Stimulated activated CD8-positive, alpha-beta memory T cell treated with anti-CD3 and anti-CD28 coated beads, Interleukin-12 subunit alpha, Interleukin-12 subunit beta, amount 100 ng/mL, for 1 hour (primary cell): ENCODE measurements at places on chromosomes 6 and 20.

DNA sequence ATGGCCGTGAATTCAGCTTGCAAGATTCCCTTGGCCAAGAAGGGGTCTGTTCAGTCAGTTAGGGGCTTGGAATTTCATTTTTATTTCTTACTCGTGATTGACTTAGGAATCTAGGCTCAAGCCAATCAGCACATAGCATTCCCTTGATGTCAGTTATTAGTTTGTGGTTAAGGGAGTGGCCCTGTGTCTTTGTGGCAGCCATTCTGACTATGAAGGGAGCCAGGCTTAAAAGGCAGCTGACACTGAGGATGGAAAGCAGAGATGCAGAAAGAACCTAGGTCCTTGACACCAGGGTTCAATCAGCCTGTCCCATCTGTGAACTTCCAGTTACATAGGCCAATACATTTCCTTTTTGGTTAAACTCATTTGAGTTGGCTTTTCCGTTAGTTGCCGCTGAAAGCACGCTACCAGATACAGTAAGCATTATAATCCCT is 48.1 kb downstream of the MCUR1 start:
- DNase-seq = no peak

GRCh38 chr6:38567436-38567835 is 72.3 kb downstream of the BTBD9 start:
- DNase-seq = no peak

GRCh38 chr6:167799033-167799821 is 27.5 kb upstream of the AFDN start:
- DNase-seq = no peak

- DNase-seq = no peak
Observed at GRCh38 chr20:15759594-15759993, 813.7 kb downstream of the KIF16B start.

GRCh38 chr6:47700596-47700995 is 2.2 kb downstream of the ADGRF4 start:
- DNase-seq = no peak

GRCh38 chr6:4133941-4134838 is 1.2 kb downstream of the ECI2 start:
- DNase-seq = no peak

DNA sequence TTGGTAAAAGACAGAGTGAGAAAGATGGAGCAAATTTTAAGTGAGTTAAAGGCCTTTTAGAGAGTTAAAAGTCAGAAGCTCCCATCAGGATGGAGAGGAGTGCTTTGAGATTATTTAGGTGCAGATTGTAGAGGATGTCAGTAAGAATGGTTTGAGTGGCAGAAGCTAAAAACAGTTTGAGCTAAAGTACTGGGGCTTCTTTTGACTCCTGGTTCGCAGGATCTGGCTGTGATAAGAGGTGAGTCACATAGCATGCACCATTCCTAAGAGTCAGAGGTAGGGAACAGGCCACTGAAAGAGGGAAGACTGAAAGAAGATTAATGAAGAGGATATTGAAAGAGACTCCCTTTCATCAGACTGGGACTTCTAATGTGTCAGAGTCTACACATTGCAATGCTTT is 1047.9 kb upstream of the MAP3K7 start:
- DNase-seq = no peak

- DNase-seq = no peak
Observed at GRCh38 chr6:125546841-125547251, 202.6 kb upstream of the HEY2 start.

GRCh38 chr6:121760191-121760590 is 324.7 kb downstream of the GJA1 start:
- DNase-seq = no peak

DNA sequence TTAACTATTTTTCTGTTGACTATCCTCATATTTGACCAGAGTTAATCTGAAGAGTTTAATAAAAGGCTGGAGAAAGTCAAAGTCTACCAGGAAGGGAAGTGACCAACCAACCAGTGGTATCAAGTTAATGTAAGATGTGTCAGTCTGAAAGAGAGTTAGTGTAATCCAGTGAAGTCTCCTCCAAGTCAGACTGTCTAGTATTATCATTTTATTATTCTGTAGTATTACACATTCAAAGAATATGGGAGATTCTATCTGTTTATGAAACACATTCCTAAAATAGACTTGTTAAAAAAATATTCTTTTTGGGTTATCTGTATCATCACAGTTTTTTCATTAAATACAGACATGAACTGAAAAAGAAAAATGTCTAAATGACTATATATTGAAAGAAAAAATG is 194.4 kb downstream of the BTBD9 start:
- DNase-seq = no peak

DNA sequence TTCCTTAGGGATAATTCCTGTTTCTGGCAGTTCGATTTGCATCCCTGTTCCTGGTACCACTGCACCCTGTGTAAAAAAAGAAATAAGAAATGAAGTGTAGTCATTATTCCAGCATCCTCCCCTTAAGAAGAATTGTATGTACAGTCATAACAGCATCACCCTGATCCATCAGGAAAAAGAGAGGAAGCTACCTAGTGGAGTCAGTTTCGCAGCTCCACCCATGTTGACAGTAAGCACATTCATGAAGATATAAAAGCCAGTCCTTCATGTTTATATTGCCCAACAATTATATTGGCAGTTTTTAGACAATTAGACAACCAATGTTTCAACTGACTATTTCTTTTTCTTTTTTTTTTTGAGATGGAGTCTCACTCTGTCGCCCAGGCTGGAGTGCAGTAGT is 21.2 kb upstream of the HLA-G start:
- DNase-seq = no peak

DNA sequence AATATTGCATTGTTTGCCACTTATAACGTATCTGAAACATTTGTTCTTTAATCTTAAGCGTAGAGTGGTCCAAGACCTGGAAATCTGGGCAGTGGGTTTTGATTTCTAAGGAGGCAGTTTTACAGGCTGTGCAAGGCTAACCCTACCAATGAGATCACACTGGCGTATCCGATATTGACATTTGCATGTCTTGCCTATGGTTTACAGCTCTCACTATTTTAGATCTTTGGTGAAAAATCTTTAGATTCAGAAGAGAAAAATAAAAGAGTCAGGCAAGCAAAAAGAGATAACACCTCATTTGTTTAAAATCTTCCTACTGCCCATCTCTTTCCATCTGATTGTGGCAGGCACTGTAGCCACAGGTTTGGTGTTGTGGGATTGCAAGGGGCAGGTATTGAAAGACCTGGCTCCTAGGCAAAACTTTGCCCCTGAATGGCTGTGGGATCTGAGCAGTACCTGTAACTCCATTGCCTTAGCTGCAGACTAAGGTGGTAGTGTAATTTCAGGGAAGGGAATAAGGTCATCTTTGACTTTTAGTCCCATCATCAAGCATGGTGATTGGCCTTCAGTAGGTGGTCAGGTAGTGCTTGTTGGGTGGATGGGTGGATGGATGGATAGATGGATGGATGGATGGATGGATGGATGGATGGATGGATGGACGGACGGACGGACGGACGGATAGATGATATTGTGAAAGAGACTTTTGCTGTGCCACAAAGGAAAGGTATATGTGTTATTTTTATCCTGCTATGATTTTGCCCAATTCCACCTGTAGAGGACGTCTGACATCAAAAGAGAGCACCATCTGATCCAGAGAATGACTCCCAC is 1.9 kb downstream of the TNFAIP3 start:
- DNase-seq = no peak

DNA sequence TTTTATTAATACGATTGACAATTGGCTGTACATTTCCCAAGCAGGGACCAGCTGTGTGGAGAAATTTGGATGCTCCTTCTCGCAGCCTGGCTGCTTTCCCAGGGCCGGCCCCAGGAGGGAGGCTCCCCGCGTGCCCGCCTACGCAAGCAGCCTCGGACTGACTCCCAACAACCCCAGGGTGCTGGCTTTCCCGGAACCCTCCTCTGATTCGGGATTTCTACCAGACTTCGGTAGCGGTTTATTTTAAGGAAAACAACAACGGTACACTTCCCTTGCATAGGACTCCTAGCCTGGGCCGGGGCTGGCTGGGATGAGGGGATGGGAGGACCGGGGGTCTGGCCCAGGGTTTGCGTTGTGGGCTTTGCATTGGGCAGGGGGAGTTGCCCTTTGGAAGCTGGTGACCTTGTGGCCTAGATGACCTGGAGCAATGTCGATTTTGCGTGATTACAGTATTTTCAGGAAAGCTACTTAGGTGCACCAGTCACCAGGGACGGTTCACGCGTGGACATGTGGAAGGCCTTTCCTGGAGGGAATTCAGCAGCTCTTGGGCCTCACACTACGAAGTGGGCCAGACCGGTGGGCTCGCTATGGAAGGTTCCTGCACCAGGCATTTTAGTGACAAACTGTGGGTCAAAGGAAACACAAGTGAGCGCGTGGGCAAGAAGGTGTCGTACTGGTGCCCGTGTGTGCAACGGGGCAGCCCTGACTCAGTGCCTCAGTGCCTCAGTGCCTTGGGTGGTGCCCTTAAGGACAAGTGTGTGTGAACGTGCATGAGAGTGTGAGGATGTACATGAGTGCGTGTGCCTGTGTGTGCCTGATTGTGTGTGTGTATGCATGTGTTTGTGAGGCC is 20.7 kb upstream of the PHACTR3 start:
- DNase-seq = no peak

GRCh38 chr6:127554435-127555006 is 22.5 kb upstream of the C6orf58 start:
- DNase-seq = no peak

GRCh38 chr20:57313230-57313629 is 16.4 kb upstream of the SPO11 start:
- no peak for DNase-seq

DNA sequence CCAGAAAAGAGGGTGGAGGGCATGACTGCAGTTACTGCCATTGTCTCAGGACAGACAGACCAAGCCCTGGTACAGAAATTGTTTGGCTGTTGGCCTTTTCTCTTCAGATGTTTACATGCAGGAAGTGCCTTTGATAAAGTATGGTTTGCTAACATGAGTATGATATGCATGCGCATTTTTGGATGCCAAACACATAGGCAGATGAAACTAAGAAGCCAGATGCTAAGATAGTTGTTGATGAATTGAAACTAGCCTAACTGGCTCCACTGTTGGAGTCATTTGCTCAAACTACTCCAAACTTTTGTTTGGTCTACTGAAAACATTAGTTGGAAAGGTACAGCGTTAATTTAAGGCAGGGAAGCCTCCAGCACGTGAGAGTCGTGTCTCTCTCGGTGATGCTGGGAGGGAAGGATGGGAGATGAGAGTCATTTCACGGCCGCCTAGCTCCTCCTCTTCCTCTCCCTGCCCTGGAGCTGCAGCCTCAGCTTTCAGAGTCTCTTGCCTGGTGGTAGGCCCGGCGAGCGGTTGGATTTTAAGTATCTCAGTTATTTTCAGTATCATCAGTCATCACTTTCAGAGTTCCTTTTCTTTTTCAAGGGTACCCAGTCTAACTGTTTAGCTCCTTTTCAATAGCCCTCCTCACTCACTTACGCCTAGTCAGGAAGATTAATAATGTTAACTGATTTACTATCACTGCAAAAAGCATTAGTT is 29.7 kb downstream of the RREB1 start:
- peak; percentile 45 for DNase-seq

GRCh38 chr6:154337406-154338005 is 19.1 kb downstream of the IPCEF1 start:
- DNase-seq = no peak

DNA sequence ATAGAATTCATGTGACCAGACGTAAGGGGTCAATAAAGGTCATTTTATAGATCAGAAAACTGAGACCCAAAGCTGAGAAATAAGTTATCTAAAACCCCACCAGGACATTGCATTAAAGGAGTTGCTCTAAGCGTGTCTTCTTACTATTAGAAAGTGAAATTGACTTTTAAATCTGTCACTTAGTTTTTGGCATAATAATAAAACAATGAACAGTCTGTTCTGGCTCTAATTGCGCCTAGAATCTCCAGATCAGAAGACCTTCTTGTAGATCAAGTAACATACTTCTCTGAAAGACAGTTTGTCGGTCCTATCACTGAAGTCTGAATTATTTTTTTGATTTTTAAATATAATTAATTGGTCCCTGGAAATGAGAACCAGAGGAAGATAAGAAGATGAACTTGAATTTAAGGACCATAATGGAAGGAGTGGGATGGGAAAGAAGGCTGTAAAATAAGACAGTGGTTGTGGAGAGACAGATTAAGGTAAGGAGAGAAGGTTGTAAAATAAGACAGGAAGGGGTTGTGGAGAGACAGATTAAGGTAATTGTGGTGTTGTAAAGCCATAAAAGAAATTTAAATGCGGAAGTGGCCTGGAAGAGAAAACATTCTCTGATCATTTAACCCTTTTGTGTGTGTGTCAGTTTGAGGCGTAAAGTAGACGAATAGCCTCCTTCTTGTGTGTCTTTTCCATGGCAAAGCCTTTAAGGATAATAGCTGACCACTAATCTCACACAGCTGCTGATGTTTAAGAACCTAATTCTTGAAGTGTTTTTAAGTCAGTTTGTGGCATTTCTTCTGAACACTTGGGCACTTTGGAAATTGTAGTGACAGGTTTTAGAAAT is 20.1 kb downstream of the TOP1 start:
- DNase-seq = no peak

DNA sequence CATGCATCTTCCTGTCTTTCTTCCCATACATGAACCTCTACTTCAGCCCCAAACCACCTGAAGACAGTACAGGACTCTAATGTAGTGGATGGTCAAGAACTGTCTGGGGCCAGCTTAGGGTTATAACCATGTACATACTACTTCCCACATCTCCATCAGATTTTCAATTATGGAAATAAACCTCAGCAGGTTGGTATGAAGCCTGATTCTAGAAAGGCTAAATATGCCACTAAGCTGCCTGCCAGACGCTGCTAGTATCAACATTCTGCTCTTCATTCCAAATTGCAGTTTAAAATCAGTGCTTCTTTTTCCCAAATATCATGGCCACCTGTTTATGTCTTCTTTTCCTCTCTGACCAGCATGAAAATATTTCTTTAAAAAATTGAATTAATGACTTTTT is 99.2 kb upstream of the ID4 start:
- no peak for DNase-seq

- no peak for DNase-seq
Observed at GRCh38 chr20:53622247-53623133, 28.9 kb upstream of the ZNF217 start.

GRCh38 chr6:133632206-133632605 is 256.7 kb upstream of the TCF21 start:
- DNase-seq = no peak

GRCh38 chr6:501891-502601 is 110.5 kb downstream of the IRF4 start:
- no peak for DNase-seq

DNA sequence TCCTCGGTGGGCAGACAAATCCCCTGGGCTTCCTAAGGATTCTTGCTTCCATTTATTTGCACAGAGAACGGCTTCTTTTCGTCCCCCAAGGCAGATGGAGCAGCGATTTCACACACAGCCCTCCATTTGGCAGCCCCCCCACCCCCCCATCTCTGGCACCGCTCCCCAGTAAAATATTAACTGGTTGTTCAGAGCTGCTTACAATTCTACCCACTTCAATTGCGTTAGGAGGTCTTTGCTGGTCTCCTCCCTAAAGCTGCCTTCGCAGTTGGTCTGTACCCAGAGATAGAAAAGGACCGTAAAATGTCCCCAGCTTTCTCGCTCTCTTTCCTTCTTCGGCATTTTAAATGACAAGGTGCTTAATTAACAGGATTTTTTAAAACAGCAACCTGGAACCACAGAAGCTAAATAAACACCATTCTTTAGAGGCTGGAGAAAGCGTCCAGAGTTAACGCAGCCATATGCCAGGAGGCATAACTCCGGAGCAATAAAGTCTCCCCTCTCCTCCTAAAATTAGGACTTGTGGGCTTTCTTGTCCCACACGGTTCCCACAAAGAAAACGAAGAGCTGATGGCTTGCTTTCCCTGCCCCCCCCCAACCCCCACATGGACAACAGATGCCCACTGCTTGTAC is 1.7 kb upstream of the ZMYND8 start:
- no peak for DNase-seq

- no peak for DNase-seq
Observed at GRCh38 chr6:159466926-159467325, 226.1 kb downstream of the SOD2 start.
